ENCODE measurements at places on chromosomes 2 and 18. TPM values are rescaled to one million over a fixed set of nuclear protein-coding genes. Genes with fewer than 3 reads are reported as not detected.

DNA sequence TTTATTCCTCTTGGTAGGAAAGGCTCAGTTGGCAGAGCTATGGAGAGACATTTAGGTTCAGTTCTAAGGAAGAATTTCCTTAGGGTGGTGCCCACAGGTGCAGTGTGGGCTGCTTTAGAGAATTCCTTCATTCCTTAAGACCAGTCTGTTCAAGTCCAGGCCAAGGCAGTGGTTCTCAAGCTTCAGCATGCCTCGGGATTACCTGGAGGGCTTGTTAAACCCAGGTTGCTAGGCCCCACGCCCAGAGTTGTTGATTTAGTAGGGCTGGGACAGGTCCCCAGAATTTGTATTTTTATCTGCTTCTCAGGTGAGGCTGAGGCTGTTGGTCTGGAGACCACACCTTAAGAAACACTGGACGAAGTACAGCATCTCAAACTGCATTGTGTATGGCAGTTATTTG, 68.9 kb downstream of the CERS6 start:
- no peak for DNase-seq

GRCh38 chr2:216371721-216372702, at the start of gene MARCHF4:
MARCHF4 (minus strand) TSS chr2:216372483; CDS start chr2:216370260, 2,223 bp downstream.
- DNase-seq: peak; percentile 91

DNA sequence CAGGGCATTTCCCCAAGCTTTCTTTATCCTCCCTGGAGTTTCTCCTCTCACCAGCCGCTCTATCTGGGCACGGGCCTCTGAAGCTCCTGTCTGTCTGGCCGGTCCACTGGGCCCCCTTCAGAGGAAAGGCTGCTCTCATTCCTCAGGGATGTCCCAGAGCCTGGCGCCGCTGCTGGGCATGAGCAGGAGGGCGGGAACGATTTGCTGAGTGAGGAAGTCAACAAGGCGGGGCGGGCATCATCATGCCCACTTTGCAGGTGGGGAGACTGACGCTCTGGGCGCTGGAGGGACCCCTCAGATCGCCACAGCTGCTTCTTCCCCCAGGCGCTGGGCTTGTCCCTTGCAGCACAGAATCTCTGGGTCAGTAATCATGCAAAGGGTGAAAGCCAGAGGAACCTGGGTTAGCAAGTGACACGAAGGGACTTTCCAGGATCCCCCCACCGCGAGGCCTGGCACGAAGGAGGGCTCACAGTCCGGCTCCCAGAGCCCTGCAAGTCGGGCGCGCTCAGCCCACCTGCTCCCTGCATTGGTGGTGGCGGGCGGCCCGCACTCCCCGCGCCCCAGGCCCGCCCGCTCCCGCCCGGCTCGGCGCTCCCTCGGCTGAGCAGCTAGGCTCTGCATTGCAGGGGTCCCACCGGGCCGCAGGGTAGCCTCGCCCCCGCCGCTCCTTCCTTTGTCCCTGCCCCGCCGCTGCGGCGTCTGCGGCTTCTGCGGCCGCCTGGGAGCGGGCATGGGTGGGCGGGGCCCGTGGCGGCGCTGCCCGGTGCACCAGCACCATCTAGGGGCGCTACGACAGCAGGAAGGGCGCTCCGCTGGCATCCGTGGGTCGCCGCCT, 157.8 kb downstream of the CYRIA start:
- DNase-seq: peak; percentile 66

The FOXD4L1 gene
- not detected for total RNA-seq

- no peak for DNase-seq
These were observed 55.4 kb downstream of the CDC42EP3 start for GRCh38 chr2:37615804-37616676.

GRCh38 chr2:54455563-54456361, at the start of gene SPTBN1:
SPTBN1 (plus strand) TSS chr2:54456327; CDS start chr2:54526419, 70,092 bp downstream.
- peak; percentile 90 for DNase-seq

DNA sequence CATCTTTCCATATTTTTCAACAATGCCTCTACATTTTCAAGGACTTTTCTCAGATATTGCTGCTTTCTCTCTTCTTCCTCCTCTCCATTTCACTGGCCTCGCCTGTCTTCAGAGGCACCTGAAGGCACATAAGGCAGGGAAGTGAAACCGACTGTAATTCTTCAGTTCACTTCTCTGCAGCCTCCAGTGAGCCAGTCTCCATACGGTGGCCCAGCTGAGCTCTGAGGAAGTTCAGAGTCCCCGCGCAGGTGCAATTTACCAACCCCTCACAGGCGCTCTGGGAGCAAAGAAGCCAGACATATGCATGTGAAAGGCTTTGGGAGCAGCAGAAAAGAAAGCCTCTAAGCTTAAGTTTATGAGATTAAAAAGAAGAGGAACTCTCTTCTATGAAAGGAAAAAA, 12.4 kb downstream of the KLHL14 start:
- no peak for DNase-seq

DNA sequence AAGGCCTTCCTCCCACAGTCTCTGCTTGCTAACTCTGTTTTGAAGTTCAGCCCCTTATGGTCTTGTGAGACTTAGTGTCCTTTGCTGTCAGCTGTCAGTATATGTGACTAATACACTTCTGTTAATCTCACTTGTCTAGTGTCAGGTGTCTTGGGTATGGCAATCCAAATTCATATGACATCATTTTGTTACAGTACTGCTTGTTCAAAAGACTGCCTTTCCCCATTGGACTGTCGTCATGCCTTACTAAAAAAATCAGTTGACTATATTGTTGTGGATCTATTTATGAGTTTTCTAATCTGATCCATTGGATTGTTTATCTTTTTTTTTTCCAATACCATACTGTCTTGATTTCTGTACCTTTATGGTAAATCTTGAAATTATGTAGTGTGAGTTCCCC, 611.4 kb upstream of the HS6ST1 start:
- no peak for DNase-seq

GRCh38 chr2:74935975-74936391, 22.5 kb upstream of the POLE4 start:
- DNase-seq: no peak

The BOK gene
- total RNA-seq: 4.6 TPM

The DTNA gene
- total RNA-seq: 12.1 TPM

DNA sequence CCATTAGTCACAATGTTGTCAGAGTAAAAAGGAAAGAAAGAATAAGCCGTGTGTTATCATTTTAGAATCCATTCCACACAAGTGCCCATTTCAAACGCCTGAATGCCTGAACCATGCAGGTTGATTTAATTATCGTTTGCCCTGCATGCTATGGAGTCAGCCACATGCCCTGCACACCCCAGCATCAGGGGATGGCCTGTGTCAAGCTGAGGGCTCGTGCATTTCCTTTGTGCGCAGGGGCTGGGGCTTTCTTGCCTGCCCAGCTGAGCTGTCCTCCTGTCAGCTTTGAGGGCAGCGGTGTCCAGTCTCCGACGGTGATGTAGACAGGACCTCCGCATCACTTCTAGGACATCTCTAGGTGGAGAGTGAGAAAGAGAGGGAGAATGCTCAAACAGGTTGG, 200.4 kb downstream of the TSN start:
- no peak for DNase-seq

The AAK1 gene
- total RNA-seq: 21.5 TPM

- peak; percentile 13 for DNase-seq
These were observed 340 bp downstream of the SLC40A1 start for GRCh38 chr2:189580241-189580651.

DNA sequence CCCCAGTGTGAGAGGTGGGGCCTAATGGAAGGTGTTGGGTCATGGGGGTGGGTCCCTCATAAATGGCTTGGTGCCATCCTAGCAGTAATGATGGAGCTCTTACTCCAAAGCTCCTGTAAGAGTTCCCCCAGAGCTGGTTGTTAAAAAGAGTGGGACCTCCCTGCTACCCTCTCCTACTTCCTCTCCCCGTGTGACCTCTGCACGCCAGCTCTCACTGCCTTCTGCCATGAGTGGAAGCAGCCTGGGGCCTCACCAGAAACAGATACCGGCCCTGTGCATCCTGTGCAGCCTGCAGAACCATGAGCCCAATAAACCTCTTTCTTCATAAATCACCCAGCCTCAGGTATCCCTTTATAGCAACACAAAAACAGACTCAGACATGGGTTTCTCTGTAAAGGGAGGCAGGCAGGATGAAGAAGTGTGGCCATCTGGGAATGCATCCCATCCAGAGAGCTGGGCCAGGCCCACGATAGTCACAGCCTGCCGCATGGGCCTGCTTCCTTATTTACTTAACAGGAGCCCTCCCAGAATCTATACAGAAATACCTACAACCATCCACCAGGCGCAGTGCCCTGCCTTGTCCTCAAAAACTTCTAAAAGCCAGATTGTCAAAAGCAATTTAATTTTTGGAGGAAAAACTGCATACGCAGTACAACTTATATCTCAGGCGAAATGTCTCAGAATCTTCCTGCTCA, 7.5 kb downstream of the PRLH start:
- DNase-seq: no peak

The NOTO gene
- total RNA-seq: not detected

- no peak for DNase-seq
These were observed 50.5 kb upstream of the LGALSL start for GRCh38 chr2:64403426-64403825.

DNA sequence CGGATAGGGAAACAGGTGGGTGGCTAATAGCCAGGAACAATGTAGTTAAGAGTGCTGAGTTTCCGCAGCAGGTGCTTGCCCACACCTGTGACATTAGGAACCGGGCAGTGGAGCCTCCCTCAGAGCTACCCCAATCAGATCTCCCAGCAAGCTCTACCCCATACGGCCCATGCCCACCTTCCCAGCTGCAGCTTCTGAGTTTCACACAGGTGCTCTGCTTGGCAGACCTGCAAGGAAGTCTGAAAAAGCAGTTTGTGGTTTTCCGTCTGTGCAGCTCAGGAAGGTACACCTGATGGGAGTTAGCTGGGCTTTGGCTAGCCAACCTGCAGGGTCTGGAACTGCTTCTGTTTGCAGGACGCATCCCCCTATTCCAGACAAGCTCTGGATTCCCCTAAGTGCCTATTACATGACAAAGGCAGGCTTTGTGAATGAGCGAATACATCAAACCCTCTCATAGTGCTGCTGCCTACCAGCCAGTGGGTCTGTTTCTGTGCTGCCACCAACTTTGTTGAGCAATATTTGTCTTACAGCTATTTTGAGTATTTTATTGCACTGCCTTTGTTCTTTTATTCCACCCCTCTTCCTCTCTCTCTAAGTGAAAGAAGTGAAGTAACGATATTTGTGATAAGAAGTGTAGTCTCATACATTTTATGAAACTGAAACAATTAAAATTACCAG, 24.7 kb upstream of the CEP68 start:
- no peak for DNase-seq

The RUFY4 gene
- total RNA-seq: not detected

The VWA3B gene
- 0.77 TPM for total RNA-seq

DNA sequence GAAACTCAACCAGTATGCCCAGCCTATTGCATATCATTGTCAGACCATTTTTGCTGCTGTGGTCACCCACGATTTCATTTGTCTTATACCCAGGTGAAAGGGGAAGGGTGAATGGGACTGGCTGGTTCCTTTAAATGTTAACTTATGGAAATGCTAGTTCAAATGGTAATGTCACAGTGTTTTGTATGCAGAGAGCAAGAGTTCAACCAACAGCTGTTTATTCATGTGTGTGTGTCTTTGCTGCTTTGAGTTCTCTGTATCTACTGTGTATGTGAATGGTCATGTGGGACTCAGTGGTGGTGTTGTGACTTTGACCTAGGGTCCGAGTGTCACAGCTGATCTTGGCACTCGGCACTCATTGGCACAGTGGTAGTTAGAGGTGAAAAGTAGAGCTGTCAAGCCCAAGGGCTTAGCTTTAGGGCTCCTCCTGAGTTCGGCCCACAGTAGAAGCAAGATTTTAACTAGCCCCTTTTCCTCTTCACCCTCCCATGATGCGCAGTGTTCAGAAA, 114.6 kb downstream of the NRP2 start:
- no peak for DNase-seq

DNA sequence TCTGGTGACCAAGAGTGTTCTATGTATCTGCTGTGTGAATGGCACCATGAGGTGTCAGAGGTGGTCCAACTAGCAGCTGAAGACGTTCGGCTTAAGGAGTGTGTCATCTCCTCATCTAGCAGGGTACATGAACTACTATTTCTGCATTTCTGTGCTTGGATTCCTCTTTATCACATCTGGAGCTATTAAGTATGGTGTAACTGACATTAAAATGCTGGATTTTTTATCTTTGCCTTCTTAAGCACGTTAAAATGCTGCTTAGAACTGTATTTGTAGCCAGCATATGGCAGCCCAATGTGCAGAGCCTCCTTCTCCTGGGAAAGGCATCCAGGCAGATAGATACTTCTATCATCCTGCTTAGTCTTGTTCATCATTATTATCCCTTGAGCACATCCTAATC, 409.3 kb upstream of the MMADHC start:
- no peak for DNase-seq

DNA sequence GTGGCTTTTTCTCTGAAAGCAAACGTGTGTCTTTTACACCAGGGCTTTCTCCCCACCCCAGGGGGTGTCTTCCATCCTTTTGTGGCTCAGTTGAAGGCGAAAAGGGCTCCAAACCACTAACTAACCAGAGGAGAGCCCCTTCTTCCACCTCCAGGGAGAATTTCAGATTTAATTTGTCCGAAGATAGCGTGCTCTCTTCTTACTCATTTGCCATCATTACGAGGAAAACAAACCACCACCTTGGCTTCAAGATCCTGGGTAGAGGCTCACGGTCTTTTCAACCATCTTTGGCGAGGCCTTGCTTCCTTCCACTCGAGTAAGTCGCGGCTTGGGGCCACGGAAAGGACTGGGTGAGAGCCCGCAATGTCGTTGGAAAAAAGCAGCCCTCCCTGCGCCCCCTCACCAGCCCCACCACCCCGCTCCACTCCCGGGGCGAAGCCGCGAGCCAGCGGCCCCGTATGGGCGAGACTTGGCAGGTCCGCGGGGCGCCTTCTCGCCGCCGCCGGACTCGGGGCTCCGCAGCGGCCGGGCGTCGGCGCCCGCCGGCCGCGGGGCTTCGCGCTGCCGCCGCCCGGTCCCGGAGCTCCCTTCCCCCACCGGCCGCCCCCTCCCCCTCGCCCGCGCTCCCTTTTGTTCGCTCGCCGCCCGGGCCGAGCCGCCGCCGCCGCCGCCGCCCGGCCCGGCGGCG, 1.7 kb upstream of the ZNF532 start:
- peak; percentile 45 for DNase-seq

GRCh38 chr2:68653034-68653433, 9.7 kb downstream of the PROKR1 start:
- DNase-seq: peak; percentile 55

GRCh38 chr18:69022426-69022825, 224.5 kb downstream of the CCDC102B start:
- DNase-seq: no peak

The RELCH gene
- total RNA-seq: 27.1 TPM

The GKN1 gene
- total RNA-seq: not detected

The TMEM247 gene
- not detected for total RNA-seq

- no peak for DNase-seq
These were observed 24.2 kb downstream of the XDH start for GRCh38 chr2:31390324-31390723.

Measured in Daoy (cell line).